ENCODE measurements at places on chromosomes 5 and 9.

DNA sequence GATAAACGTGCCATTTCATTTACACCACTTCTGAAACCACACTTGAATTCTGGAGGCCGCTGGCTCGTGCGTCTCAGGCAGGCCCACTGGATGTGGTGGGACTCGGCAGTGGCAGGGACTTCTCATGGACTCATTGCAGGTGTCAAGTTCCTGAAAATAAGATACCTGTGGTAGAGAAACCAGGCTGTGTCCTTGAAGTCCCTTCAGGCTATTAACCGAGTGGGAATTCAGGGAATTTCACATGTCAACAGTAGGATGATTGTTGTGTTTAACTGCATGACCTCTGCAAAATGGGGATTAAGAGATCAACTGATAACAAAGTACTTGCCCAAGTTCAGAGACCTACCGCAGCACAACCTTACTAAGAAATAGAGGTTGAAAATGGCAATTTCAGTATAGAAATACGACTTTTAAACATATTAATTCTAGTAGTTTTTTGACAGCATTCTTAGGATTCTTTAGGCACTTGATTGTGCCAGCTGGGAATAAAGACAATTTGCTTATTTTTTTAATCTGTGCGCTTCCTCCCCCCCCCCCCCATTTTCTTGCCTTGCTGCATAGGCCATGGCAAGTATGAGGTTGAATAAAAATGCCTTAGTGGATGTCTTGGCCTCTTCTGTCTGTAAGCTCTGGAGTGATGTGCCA, 26.8 kb downstream of the TRIP13 start:
- DNase-seq = no peak

DNA sequence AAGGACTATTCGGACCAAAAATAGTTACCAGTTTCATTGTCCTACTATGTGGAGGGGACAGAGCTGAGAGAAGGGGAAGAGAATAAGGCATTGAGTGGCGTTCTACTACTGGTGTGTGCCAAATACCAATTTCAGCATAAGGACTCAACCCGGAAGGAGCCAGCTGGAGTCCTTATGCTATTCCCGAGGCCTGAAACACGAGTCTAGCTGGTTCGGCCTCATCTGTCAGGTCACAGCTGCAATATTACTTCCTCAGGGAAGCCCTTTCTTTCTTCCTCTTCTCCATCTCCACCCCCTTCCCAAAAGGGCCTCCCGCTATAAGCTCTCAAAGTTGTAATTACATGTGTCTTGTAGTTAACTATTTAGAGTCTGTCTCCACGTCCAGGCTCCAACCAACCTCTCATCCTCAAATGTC, 20.5 kb upstream of the FER start:
- DNase-seq = no peak

GRCh38 chr5:164357395-164358033, 852.1 kb downstream of the MAT2B start:
- DNase-seq = no peak

- no peak for DNase-seq
Observed at GRCh38 chr9:71975833-71976232, 64.4 kb downstream of the C9orf85 start.

GRCh38 chr5:111234125-111234524, 9.9 kb downstream of the CAMK4 start:
- no peak for DNase-seq

DNA sequence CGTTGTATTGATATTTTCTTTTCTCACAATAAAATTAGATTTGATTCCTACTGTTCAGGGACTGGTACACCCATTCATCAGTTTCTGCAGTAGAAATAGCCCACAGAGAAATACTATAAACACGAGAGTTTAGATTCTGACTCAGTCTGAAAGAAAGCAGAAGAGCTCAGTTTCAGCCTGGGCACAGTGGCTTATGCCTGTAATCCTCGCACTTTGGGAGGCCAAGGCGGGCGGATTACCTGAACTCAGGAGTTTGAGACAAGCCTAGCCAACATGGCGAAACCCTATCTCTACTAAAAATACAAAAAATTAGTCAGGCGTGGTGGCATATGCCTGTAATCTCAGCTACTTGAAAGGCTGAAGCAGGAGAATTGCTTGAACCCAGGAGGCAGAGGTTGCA, 8.6 kb downstream of the ITK start:
- DNase-seq = peak; percentile 76

DNA sequence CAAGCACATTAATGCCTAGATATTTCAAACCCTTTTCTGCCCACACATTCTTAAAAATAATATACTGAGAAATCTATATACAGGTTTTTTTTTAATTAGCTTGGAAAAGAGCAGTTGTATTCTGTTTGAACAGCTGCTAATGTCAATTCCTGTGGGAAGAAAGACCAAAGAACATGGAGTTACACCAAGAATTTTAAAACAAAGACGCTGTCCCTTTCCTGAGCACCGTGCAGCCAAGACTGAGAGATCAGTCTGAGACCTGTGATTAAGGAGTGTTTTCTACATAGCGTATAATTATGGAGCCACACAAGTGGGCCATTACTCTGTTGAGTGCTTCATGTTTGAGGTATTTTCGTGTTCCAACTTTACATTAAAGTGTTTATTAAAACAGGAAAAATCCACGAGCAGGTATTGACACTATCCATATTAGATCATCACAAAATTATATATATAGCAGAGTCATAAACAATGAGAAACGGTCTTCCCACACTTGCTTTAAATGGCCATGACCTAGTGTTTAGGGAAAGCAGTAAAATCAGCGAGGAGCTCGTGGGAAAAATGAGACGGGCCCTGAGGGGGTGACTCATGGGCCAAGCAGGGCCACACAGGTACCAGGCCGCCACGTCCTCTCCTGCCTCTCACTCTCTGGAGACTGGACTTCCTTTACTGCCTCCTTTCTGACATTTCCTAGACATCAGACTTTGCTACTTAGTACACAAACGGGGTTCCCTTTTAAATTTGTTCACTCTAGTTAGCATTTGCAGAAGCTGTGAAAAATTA, 153.1 kb upstream of the OTULINL start:
- DNase-seq = no peak

GRCh38 chr9:112569186-112569585, 82.6 kb downstream of the KIAA1958 start:
- DNase-seq = no peak

DNA sequence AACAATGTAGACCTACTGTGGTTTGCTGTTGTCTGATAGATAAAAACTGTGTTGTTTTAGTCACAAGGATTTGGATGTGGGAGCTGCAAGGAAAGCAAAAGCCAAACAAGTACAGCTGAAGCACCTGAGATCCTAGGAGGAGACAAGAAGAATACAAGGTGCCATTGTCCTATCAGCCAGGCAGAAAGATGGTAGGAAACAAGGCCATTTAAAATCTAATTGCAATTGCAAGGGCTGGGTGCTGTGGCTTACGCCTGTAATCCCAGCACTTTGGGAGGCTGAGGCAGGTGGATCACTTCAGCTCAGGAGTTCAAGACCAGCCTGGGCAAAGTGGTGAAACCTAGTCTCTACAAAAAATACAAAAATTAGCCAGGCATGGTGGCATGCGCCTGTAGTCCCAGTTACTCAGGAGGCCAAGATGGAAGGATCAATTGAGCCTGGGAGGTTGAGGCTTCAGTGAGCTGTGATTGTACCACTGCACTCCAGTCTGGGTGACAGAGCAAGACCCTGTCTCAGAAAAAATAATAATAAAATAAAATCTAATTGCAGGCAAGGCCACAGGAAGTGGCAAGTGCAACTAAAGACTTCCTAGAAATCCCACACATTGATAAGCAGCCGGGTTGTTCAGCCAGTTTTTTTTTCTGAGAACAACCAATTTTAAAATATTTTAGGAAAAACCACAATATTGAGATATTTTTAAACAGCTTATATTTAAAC, 22.6 kb downstream of the DOCK8 start:
- DNase-seq = no peak

GRCh38 chr9:86434039-86434726, 80.0 kb upstream of the TUT7 start:
- DNase-seq = no peak
